Effector memory CD4-positive, alpha-beta T cell (primary cell): ENCODE measurements at places on chromosomes 2 and 18.

DNA sequence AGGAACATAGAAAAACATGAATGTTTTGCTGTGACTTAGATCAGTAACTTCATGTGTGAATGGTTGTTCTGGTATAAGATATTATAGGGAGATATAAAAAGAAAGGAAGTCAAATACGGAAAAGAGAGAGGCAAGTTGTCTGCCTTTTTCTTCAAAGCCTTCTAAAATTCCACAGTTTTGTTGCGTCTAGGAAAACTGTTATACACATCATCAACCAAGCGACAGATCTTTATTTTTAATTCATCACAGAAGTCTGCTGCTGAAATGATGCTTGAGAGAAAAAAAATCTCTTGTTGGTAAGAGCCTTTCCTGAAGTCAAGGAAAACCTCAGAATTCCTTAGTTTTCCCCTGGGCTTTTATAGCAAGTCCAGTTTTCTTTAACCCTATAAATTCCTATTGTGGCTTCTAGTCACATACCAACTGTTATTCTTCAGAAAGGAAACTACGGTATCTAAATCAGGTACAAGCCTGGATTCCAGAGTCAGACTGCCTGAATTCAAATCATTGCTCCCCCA, 36.3 kb upstream of the TANC1 start:
- DNase-seq: no peak

GRCh38 chr2:85772019-85772745, 18.4 kb downstream of the ATOH8 start:
- DNase-seq: no peak

- DNase-seq: no peak
Observed at GRCh38 chr2:241967467-241968144, 98.1 kb downstream of the RTP5 start.

- DNase-seq: no peak
Observed at GRCh38 chr2:33160191-33160590, 213.4 kb downstream of the LTBP1 start.

GRCh38 chr2:9737053-9737875, 106.0 kb upstream of the TAF1B start:
- DNase-seq: no peak

DNA sequence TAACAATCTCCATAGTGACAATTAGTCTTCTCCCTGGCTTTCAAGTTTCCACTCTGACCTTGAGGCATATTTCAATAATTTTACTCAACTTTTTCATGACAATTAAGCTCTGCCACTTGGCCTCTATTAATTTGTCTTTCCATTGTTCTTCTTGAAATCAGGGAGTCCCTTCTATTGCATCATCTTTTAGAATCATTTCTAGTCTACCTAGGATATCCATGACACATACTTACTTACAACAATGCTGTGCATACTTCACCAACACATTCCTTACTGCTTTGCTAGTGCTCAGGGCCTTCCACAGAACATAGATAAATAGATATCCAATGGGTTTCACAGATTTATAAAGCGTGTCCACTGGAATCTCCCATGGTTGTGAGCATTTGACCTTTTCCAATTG, 331.5 kb upstream of the LRP1B start:
- no peak for DNase-seq

GRCh38 chr2:171541202-171541887, 19.1 kb downstream of the CYBRD1 start:
- no peak for DNase-seq

- DNase-seq: no peak
Observed at GRCh38 chr2:26668856-26669750, 23.4 kb upstream of the KCNK3 start.

DNA sequence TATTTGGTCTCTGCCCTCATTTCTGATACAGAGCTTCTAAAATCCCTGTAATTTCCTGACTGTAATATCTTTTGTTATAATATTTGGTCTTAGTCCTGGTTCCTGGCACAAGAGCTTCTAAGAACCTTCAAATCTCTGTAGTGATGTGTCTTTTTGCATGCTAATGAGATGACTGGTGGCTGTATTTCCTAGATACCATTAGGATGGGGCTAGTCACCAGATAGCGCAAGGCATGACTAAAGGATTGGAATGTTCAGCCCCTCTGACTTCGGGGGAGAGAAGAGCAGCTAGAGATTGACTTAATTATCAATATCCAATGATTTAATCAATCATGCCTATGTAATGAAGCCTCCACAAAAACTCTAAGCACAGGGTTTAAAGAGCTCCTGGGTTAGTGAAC, 620.8 kb upstream of the ACVR2A start:
- DNase-seq: no peak

DNA sequence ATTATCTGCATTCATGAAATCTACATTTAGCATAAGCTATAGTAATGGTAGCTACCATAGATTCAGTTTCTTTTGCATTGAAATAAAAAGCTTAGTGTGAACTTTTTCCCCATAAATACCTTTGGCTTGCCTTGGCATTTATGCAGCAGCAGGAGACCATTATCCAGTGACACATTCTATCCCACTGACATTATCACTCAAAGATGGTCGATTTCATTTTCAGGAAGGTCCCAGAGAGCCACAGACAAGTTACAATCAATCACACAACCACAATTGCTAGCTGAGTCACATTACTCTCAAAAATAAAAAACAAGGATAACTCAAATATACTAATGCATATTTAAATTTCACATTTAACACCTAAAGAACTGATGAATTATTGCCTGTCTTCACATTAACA, 512.7 kb upstream of the CDH2 start:
- no peak for DNase-seq

DNA sequence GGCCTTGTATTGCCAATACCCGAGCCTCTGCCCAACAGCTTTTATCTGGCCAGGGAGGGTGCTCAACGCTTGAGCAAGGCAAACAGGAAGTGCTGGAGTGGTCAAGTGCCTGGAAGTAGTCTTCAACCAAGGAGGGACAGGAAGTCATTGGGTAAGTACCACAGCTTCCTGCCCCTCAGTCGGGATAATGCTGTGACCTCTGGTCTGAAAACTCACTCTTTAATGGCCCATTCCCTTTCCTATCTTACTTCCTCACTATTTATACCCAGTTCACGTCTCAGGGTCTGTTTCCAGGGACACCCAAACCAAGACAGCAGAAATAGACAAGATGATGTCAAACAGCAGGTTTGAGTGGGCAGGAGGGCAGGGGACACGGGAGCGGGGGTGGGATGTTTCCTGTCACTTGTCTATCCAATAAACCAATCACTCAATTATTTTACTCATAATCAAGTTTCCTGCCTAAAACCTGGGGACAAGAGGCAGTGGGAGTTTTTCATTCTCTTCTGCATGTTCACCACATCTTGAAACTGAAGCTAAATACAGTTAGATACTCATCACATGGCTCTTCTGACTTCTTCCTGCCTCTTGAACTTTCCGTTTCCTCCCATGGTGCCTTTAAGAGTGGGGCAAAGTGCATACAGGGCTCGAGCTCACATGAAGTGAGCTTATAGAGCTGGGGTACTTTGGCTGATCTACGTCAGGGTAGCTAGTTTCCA, 68.9 kb upstream of the CAB39 start:
- DNase-seq: no peak

DNA sequence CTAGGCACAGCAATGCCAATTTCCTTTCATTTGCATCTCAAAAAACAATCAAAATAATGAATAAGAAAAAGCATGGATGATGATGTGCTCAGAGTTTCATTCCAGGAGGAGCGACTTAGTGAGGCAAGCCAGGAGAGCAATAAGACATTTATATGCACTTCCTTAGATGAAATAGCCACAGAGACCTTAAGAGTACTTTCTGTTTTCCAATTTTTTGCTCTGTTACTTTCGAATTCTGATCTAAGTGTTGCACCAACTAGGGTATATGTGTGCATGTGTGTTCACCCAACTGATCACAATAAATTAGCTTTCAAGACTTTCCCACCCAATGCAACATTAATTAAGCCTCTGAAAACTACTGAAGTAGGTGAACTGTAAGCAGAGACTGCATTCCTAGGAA, 709 bp downstream of the RAB27B start:
- DNase-seq: no peak

DNA sequence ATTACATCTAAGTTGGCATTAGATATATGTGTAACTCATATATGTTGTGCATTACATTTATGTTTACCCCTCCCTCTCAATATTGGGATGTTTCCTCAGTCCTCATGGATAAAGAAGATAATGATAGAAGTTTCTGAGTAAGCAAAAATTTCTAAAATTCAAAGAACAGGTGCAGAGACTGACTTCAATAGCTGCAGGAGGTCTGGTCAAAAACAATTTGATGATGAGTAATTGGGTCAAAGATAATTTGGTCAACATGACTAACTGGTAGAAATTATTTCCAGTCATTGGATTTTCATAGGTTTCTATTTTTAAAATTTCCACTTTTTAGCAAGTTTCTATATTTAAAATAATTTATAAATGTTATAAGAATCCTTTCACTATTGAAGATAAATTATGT, 1130.9 kb upstream of the SLC39A10 start:
- no peak for DNase-seq

DNA sequence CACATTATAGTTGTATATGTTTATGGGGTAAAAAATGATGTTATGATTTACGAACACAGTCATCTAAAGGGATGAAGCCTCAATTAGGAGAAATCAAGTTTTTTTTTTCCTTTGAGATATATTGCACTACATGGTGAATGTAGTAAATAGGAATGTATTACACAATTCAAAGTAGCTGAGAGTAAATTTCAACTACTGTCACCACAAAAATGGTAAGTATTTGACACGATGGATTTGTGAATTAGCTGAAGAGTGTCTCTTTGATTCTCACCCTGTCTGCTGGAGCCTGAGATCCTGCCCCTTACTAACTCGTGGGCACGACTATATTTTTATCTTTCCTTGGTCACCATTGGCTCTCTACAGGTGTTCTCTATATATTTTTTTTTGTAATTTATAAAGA, 540.4 kb upstream of the DSEL start:
- no peak for DNase-seq

DNA sequence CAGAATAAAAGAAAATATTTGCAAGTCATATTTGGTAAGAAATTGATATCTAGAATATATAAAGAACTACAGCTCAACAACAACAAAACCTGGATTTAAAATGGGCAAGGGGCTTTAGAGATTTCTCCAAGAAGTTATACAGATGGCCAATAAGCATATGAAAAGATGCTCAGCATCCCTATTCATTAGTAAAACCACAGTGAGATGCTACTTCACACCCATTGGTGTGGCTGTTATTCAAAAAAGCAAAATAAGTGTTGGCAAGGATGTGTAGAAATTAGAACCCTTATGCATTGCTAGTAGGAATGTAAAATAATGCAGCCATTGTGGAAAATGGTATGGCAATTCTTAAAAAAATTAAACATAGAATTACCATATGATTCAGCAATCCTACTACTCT, 29.8 kb downstream of the TANK start:
- no peak for DNase-seq

GRCh38 chr2:238847419-238847801, 475 bp upstream of the TWIST2 start:
- DNase-seq: no peak

DNA sequence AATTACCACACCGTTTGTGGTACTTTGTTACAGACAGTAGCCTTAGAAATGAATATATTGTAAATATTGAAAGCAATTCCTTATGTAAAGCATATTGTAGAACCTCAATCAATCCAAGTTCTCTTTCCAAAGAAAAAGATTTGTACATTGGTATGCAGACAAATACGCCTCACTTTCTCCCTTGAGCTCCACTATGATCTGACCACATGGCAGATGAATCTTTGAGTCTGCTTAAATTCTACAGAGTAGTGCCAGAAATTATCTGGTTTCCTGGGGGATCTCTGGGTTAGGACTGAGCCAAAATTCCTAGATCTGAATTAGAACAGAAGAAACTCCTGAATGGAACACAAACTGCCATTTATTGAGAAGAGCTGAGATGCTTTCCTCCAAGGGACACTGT, 99.0 kb downstream of the CPO start:
- DNase-seq: no peak

DNA sequence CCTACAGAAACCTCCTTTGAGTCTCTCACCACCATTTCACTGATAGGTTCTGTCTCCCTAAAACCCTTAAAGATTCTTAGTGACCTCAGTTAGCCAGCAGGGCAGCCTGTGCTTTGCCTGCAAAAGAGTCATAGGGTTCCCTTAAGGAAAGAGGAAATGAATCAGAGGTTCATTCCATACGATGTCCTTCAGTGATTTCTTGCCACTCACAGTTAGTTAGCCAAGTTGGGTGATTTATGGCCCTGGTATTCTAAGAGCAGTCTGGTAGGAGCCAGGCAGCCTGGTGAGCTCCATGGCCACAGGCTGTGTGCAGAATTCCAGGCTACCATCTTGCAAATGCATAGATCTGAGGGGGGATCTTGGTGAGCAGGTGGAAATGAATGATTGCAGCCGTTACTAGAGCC, 18.7 kb upstream of the CCBE1 start:
- DNase-seq: no peak

- DNase-seq: no peak
Observed at GRCh38 chr2:233968556-233968955, 51.4 kb downstream of the TRPM8 start.

- DNase-seq: no peak
Observed at GRCh38 chr2:207833251-207833751, 63.6 kb upstream of the FZD5 start.

GRCh38 chr2:25664183-25664964, 9.0 kb downstream of the DTNB start:
- DNase-seq: no peak

DNA sequence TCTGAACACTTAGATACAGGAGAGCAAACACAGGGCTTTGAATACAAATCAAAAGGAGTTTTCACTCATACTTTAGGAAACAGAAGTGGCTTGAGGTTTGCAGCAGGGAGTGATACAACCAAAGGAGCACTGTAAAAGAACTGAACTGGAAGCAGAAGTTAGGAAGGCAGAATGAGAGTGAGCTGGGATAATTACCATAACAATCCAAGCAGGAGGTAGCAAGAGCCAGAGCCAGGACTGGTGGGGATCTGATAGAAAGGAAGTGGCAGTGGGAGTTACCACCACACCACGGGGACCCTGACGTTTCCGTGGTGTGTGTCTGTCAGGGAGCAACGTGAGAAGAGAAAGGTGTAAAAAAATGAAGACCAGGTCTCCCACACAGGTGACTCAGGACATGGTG, 81.3 kb upstream of the EPB41L3 start:
- no peak for DNase-seq

GRCh38 chr18:40046596-40046995, 1908.4 kb upstream of the PIK3C3 start:
- no peak for DNase-seq

GRCh38 chr18:7000484-7001096, 117.0 kb downstream of the LAMA1 start:
- DNase-seq: no peak

DNA sequence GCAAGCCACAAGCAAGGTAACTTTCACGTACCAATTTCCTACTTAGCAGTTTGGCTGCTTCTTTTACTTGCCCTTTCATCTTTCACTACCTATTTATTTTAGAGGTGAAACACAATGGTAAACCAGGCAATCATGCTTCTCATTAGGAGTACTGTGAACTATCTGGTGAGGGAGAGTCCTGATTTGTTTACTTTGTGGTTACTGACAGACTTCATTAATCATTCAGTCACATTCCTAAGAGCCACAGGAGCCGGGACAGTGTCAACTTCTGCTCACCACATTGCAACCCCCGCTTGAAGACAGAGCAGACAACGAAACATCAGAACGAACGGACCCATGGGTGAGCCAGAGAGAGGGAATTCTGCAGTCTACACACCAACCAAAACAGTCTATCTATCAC, 28.8 kb downstream of the TUBB6 start:
- DNase-seq: no peak
